Uterus (tissue), 4 donors: ENCODE measurements at places on chromosomes 11 and 22.

DNA sequence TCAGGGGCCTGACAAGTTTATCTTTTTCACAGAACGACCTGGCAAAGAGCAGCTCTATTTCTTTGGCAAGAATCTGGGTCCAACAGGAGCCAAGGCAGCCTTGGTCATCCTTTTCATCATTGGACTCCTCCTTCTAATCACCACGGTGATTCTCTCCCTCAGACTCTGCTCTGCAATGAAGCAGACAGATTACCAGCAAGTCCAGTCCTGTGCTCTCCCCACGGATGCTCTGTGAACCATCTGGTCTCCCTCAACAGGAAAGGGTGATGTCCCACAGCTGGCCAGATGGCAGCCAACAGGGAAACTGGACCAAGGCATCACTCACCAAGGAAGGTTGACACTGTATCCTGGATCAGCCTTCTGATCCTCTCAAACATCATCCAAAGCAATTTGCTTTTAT is 17.0 kb upstream of the PANX1 start:
- DNase-seq, result no peak

DNA sequence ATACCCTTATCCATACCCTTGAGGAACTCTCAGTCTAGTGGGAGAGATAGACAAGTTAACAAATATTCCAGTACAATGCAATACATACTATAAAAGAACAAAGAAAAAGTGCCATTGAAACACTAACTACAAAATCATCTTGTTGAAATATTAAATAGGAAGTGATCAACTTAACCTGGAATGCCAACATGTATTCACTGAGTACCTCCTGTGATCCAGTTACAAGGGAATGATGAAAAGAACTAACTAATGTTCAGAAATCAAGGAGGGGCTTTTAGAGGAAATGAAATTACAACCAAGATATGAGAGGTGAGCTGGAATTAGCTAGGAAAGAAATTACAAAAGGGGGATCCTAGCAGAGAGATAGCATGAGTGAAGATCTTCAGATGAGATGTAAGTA is 6.2 kb upstream of the FIBIN start:
- DNase-seq, result no peak

DNA sequence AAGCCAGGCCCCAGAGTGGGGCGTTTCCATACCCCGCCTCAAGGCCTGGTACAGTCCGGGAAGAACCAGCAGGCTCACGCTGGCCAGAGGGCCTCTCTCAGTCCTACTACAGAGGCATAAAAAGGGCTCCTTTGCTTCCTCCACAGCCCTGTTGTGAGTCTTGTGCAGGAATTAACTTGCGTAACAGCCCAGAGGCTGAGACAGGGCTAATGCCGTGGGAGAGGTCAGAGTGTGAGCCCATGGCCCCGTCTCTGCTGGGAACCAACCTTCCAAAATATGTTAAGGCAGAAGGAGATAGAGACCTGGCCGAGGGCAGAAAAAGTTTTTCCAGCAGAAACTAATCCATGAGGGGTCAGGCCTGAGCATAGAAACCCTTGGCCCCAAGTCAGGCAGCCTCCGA is 19.9 kb upstream of the TMEM184B start:
- DNase-seq, result no peak

- no peak for DNase-seq
Measured at GRCh38 chr22:30398685-30399680, 2.2 kb downstream of the SEC14L2 start.

DNA sequence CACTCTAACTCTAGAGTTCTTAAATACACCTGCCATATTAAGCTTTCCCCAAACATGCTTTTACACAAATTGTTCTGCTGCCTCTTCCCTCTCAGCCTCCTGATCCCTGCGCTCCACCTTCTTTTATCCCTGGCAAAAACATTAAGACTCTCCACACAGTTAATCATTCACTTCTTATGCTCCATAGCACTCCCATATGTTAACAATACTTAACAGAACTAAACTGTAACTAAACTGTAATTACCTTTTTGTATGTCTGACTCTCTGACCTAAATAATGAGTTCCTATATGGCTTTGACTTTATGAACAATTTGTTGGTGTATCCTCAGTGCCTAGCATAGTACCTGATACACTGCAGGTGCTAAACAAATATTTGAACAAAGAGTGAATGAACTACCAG is 71.8 kb downstream of the BTBD10 start:
- DNase-seq, result no peak

DNA sequence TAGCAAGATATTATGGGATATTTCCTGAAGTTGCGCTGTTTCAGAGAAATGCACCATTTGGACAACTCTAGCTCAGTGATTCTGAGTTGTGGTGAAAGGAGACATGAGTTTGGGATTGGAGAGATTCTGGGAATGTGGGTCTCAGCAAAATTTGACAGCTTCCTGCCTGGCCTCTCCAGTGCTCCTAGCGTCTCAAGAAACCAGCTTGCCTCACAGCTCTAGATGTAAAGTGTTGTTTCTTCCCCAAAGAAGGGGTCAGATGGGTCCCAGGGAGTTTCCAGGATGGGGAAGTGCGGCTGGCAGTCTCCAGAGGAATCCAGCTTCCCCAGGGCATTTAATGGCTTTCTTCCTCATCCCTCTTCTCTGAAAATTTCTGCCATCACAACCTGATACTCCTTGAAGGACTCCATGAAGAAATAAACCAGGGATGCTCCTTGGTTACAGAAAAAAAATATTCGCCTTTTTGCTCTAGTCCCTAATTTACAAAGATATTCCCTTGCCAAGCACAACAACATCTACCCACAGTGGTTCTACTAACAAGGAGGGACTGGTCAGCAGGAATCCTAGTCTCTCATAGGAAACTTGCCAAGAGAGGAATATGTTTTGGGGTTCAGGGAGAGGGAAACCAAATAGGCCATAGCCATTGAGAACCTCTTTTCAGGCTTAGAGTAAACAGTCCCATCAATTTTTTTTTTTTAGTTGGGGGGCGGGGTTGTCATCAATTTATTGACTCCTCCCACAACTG is 185.4 kb upstream of the E2F8 start:
- no peak for DNase-seq

DNA sequence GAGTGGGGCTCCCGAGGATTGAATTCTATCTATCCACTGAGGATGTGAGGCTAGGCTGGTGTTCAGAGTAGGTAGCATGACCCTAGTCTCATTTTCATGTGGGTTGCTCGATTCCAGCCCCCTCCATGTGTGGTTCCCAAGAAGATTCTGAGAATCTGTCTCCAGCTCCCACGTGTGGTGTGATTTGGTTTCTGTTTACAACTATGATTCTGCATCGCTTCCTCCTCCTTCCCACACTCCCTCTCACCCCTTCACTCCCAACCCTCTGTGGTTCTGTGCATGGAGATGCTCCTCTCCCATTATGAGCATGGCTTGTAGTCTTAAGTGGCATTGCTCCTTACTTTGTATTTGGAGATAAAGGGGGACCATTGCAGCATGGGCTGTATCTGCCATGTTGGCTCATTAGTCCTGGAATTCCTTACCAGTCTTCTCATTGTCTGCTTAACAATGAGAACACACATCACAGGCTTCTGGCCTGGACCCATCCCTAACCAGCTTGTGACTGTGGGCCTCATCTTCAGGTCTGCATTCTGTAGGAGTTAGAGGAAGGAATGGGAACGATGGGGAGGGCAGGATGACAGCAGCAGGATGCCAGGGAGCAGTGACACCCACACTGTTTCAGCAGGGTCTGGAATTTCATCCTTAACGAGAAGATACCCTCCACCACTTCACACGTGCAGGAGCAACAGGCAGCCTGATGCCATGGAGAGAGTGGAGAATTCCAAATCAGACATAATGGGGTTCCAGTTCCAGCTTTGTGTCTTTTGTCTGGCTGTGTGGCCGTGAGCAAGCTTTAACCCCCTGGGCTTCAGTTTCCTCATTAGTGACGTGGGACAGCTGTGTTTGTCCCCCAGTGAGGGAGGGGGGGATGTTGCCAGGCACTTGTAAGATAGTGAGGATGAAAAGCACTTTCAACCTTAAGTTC is 86.0 kb downstream of the CCDC81 start:
- no peak for DNase-seq

- no peak for DNase-seq
Measured at GRCh38 chr11:104524254-104524653, 360.3 kb upstream of the PDGFD start.

GRCh38 chr11:11550534-11550933 is 71.3 kb downstream of the GALNT18 start:
- no peak for DNase-seq

DNA sequence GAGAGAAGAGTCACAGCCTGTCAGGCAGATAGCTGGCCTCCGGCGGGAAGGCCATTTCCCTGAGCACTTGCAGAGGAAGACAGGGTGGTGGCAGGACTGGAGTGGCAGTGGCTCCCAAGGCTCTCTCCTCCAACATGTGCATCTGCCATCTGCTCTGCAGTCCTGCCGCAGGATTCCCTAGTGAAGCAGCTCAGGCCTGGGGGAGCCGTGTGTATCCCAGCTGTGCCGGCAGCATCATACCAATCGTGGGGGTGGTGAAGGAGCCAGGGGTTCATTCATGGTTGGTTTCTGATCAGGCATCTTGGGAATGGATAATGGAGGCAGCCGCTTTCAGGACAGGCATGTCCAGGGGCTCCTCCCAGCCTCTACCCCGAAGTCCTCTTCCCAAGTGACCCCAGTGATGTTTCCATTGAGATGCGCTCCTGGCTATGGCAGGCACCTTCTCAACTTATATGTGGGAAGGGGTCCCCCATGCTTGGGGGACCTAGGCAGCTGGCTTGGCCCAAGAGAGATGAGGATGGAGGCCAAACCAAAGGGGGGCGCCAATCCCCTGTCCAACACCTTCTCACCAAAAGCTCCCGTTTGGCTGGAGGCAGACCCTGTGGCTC is 6.1 kb downstream of the TAGLN start:
- no peak for DNase-seq

DNA sequence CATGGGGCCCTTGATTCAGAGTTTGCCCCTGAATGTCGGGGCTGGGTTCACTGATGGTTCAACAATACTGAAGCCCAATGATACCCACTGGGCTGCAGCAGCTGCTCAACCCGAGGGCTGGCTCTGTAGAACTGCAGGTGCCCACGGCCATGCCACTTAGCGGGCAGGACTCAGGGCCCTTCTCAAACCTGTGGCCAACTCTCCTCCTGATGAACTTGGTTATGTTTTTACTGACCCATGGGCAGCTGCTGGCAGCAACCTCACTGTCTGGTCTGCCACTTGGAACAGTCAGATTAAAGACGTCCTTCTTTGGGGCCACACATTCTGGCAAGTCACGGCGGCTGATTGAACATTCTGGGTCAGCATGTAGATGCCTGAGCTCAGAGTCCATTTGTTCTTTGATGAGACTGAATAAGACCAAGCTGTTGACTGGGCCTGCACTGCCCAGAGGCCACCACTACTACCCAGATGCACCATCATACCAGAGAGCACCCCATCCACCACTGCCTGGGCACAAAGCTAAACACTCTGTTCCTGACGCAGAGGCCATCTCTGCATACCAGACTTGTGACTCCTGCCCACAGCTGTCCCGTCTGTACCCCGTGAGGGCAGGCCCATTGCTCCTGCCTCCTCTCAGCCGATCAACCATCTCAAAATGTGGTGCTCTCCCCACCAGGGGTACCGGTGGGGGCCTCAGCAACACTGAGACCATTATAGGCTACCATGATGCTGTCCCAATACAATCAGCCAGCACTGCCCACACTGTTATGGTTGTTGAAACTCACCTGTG is 67.8 kb downstream of the SHANK2 start:
- DNase-seq, result no peak

DNA sequence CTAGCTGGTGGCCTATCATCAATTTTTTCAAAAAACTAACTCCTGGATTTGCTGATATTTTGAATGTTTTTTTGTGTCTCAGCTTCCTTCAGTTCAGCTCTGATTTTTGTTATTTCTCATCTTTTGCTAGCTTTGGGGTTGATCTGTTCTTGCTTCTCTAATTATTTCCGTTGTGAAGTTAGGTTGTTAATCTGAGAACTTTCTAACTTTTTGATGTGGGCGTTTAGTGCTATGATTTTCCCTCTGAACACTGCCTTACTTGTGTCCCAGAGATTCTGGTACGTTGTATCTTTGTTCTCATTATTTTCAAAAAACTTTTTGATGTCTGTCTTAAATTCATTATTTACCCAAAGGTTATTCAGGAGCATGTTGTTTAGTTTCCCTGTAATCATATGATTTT is 19.1 kb downstream of the NARS2 start:
- no peak for DNase-seq

DNA sequence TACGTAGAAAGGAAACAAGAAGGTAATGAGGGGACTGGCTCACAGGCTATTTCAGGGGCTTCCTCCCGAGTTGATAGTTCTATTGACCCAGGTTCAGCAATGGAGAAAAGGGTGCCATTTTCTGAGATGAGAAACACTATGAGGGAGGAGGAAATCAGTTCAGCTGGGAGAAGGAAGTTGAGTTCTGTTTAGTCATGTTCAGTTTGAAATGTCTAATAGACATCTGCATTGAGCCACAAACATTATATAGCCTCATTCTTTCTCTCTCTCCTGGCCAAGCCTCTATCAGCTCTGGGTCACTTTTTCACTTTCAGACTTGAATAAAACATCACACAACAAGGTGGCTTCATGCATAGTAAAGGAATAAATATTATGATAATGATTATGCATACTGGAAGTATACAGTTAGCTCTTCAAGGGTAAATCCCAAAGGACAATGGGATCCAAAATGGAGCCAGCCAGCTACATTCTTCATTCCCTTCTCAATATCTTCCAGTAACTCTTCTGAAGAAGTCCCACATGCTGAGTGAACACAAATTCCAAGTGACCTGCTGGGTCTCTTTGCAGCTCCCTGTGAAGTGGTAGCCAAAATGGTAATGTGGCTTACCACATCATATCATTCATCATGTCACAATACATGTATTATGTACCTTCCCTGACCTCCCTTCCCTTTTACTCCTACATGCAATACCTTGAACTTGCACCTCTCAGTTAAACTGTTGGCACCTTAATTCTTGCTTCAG is 80.9 kb upstream of the CD44 start:
- DNase-seq, result no peak

DNA sequence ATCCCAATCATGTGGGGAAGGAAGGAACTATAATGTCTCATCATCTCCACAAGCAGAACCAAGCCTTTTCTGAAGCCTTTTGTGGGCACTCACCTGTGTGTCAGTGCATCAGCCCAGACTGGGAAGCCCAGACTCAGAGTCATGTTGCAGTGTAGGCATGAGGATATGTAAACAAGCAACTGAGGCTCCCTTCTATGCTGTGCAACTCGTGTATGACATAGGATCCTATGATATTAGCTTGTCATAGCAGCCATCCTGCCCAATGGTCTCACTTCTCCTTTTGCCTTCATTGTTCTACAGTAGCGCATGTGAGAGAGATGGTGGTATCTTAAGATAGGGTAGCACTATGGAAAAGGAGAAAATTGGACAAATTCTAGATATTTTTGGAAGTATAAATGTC is 103.4 kb upstream of the OLFML1 start:
- no peak for DNase-seq

- DNase-seq, result no peak
Measured at GRCh38 chr11:131109257-131109656, 193.0 kb upstream of the SNX19 start.

DNA sequence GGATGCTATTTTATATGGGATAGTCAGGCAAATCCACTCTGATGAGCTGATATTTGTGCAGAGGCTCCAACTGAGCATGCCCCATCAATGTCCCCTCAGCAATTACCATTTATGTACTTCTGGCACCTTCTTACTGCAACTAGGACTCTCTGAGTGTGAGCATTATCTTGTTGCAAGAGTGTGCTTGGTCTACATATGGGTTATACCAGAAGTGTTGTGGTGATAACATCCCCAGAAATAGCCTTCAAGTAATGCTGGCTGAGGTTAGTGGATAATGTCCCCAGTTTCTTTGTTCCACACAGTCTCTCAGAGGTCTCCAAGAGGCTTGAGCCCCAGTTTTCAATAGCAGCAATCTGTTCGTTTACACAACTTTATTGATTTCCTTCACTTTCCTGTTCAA is 408.6 kb downstream of the JRKL start:
- DNase-seq, result no peak
